ENCODE measurements at places on chromosomes 2 and 18. TPM values are rescaled to one million over a fixed set of nuclear protein-coding genes. Genes with fewer than 3 reads are reported as not detected.

- no peak for DNase-seq
Observed at GRCh38 chr2:195563857-195564512, 93.0 kb upstream of the SLC39A10 start.

GRCh38 chr2:104501342-104501741 lies 352.6 kb upstream of the POU3F3 start:
- no peak for DNase-seq

GRCh38 chr2:234165421-234165820 lies 114.9 kb downstream of the SPP2 start:
- no peak for DNase-seq

- no peak for DNase-seq
Observed at GRCh38 chr2:147374423-147374811, 470.4 kb upstream of the ACVR2A start.

- peak; percentile 19 for DNase-seq
Observed at GRCh38 chr18:34122724-34123334, 101.9 kb downstream of the NOL4 start.

GRCh38 chr18:59767732-59768131 lies 70.5 kb upstream of the CCBE1 start:
- no peak for DNase-seq

The ASB18 gene
- not detected for total RNA-seq

DNA sequence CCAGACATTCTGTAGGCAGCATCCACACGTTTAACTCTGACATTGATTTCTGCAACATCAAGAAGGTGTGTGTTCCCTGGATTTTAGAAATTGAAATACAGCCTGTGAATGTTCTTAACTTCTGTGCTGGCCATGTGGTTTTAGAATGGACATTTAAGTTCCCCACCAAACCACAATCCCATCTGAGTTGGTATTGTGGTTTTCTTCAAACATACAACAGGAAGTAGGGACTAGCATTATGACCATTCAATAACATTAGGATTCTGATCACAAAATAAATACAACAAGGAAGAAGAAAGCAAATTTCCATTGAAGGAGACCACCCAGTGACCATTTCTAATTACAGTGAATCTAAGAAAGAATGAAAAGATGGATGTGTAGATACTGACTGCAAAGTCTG lies 51.2 kb downstream of the MAP3K20 start:
- DNase-seq = no peak

The VPS54 gene
- total RNA-seq = 18.7 TPM

GRCh38 chr2:201254081-201254730 lies 6.1 kb upstream of the CASP8 start:
- DNase-seq = no peak

- no peak for DNase-seq
Observed at GRCh38 chr2:129656081-129656598, 323.3 kb upstream of the RAB6C start.

The STRADB gene
- total RNA-seq = 40.5 TPM

The FBXO41 gene
- total RNA-seq = 14.0 TPM

The RUFY4 gene
- not detected for total RNA-seq

The NHEJ1 gene
- total RNA-seq = 24.8 TPM

- no peak for DNase-seq
Observed at GRCh38 chr18:51686590-51686989, 489.1 kb upstream of the MEX3C start.

DNA sequence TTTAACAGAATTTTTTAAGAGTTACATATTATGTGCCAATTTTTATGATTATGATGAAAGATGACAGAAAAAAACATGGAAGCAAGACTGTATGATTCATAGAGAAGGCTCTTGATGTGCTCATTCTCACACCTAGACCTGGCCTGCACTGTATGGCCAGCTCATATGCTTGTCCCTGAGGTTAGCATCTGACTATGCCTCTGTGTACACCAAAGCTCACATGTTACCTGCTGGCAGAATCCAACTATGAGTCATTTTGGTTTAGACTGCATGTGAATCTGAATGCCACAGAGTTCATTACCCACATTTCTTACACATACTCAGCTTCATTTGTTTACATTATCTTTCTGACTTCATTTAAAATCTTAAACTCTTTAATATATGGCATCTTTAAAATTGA lies 139.0 kb downstream of the DSC3 start:
- no peak for DNase-seq

- no peak for DNase-seq
Observed at GRCh38 chr2:9773903-9774239, 69.4 kb upstream of the TAF1B start.

DNA sequence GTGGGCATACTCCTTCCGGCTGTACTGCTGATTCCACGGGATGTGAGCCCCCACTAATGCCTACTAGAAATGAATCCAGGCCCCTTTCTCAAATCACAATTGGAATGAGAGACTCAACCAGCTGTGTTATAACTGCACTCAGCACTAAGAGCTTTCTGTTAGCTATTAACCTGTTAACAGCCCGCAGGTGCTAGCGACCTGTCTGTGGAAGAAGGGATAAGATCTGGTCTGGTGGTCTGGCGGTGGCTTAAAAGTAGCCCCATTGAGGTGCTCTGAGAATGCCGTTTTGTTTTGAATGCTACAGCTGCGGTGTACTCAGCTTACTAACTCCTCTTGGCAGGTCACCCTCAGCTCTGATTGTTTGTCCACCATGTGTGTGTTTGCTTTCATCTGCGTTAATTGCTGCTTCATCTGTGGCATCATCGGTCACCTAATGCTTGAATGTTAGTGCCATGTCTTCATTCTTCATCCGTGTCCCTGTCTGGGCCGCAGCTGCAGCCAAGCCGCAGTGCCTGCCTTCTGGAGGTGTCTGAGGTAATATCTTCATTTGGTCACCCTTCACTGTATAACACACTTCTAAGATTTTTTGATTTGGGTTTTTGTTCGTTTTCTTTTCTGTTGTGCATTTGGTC lies 16.3 kb downstream of the RAB12 start:
- no peak for DNase-seq

DNA sequence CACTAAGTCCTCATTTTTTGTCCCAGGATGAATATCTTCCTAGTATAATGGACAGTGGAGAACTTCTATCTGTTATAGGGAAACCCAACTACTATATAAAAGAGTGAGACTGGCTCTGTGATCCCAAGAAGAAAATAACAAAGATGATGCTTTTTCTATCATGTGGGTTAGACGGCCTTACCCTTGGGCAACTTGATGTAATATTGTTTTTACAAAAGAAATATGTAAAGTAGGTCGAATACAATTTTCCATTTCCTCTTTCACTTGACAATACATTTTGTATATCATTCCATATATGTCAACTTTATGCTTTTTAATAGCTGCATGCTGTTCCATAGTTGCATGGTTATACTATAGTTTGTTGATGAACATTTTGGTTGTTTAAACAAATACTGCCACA lies 87.5 kb upstream of the SESTD1 start:
- DNase-seq = no peak

The RPRM gene
- total RNA-seq = 95.9 TPM

The RFX8 gene
- total RNA-seq = 1.0 TPM

The LBX2 gene
- 0.96 TPM for total RNA-seq

The MC2R gene
- not detected for total RNA-seq

DNA sequence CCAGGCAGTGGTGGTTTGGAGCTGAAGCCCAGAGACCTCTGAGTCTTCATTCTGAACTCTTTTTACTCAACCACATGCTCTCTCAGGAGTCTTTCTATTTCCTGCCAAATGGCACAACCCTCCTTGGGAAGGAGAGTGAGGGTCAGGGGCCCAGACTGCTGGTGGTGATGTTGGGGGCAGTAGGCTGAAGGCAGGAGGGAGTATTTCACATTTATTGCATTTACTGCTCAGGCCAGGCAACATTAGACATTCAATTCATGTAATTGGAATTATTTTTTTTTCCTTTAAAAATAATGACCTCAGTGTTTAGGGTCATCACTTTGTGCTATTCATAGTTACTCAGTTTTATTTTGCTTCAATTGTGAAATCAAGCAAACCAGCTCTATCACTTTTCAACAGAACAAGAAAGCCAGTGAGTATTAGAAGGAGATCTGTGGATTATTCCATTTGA lies 311.3 kb upstream of the NT5C1B start:
- no peak for DNase-seq

DNA sequence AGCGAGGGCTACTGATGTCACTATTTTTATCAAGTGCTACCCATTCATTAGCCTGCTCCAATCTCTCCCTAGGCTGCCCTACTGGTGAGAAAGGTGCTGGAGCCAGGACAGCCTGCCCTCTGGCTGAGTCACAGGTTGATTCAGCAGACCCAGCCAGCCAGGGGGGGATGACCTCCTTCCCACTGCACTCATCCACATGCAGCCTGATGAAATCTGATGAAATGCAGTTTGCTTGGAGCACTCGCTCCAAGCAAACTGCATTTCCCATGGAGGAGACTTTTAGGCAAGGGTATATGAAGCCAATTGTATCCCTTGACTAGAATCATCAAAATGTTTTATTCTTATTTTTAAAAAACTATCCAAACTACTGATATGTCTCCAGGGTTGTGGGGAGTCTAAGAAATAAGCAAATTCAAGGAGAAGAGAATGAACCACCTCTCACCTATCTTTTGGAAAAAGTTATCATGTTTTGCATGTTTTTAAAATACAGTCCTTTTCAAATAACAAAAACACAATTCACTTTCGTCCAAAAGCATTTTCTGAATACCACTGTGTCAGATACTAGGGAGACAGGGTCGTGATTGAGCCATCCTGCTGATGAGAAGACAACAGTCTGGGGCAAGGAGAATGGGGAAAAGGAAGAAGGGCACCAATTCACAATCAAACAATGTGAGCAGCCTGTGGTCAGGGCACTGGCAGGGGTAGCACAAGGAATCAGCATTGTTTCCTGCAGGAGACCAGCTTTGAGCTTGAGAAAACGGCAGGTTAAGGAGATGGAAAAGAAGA lies 128.3 kb downstream of the AFF3 start:
- DNase-seq = peak; percentile 57

The GPBAR1 gene
- total RNA-seq = 1.6 TPM

DNA sequence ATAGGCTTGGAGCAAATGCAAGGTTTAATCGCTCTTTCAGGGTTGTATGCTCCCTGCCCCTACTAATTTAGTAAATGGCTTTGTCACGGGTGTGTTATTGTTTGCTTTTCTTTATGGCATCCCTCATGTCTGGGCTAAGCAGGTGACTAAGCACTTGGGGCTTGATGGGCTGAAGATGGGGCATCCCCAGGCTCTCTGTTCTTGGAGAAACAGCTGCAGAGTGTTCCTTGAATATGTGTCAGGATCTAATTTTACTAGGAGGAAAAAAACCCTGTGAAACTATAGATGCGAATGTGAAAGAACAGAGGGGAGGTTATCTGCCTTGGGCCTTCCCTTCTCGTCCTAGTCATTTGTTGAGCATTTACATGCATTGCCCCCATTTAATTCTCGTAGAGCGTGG lies 94.7 kb upstream of the TAF1B start:
- no peak for DNase-seq

GRCh38 chr2:240203031-240203787 lies 62.8 kb upstream of the OTOS start:
- no peak for DNase-seq

The CROCC2 gene
- not detected for total RNA-seq

GRCh38 chr2:25473758-25474340 lies 132.1 kb upstream of the DNMT3A start:
- no peak for DNase-seq

DNA sequence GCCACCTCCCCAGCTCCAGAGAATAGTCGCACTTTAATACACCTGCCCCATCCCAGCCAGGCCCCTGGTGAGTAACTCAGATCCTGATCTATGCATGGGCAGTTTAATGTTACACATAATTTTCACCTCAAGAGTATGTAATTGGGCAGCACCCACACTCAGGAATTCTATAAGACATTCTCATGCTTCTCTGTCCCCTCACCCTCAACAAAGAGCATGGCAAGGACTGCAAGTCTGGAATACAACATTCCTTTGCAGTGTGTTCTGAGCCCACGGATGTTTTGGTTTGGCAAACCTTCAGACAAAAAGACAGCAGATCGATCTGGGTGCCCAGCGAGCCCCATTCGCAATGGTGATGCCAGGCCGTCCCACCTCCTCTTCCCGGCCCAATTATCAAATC lies 4.9 kb upstream of the SLC14A1 start:
- no peak for DNase-seq

The ARID5A gene
- total RNA-seq = 3.5 TPM

- no peak for DNase-seq
Observed at GRCh38 chr2:69422198-69422597, 15.0 kb downstream of the NFU1 start.

GRCh38 chr2:209942936-209943605 lies 59.4 kb upstream of the RPE start:
- DNase-seq = no peak

- DNase-seq = no peak
Observed at GRCh38 chr18:22344908-22345670, 72.6 kb downstream of the CTAGE1 start.

DNA sequence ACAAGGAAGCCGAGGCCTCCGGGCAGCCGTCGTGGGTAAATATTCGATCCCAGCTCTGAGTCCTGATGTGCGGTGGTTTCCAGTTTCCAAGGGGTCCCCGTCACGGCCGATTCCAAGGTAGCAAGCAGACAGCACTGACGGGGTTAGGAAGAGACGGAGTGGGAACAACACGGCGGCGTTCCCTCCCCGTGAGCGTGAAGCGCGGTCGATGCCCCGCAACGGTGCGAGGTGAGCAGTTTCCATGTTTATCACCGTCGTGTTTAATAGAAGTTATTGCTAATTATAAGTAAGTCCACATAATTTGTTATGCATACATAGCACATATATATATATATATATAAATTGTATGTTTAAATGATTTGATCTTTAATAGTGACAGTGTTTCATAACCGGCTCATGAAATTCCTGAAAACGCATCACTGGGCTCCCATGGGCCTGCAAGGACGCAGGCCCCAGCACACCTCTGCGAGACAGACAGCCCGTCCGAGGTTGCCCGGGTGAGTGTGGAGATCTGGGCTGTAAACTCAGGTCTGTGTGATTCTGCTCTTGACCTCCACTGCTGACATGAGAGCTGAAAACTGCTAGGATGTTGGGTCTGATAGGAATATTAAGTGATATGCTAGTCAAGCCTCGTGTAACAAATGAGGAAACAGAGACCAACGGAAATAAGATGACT lies 243.5 kb upstream of the SALL3 start:
- DNase-seq = no peak

DNA sequence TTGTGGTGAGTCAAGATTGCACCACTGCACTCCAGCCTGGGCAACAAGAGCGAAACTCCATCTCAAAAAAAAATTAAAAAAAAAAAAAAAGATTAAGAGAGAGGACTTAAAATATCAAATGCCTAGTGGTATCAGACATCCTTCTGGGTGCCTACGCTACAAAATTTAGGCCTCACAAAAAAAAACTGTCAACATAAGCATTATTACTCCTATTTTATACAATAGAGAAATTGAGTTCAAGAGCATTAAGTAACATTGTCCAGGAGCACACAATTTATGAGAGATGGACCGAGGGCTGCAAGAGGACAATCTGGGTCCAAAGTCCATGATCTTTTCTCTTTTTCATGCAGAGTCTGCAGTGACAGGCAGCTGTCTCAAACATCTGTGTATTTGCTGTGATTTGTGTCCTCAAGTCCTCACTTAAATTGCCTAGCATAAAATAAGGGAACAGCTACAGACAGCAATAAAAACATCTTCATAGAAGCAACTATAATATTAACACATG lies 62.4 kb downstream of the OSR1 start:
- DNase-seq = no peak

The SCG2 gene
- total RNA-seq = 38.7 TPM

Data from glutamatergic neuron (in vitro differentiated cells).